Suppressor macrophage treated with lipopolysaccharide for 4 hours (primary cell): ENCODE measurements at places on chromosomes 11 and 22.

DNA sequence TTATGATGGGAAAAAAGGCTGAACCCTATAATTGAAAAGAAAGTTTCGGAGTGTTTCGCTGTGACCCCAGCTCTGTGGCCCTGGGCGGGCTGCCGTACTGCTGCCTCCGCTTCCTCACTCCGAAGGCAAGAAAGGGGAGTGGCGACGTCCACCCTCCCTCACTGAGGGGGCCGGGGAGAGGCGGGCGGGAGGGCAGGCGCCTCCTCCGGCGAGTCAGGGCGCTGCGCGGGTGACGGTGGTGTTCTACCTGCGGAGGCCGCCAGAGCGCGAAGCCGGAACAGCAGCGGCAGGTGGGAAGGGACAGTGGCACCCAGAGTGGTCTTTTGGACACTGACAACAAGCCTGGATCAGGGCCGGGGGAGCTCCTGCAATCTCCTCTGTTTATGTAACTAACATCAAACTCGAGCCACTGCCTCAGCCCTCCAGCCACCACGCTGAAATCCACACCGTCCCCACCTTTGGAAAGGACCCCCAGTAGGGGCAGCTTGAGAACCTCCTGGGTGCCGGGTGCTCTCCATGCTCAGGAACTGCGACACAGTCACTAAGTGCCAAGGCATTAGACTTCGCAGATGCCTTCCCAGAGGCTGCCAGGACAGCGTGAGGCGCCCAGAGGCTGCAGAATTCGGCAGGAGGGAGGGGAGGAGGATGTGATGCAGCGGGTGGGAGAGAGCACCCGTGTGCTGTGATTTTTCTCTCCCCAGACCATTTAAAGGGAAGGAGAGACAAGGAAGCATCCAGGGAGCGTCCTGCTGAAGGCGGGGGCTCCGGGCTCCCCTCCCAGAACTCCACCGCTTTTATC, 25.5 kb downstream of the BID start:
- DNase-seq: no peak

- no peak for DNase-seq
Measured at GRCh38 chr11:116232364-116232828, 540.4 kb downstream of the BUD13 start.

- no peak for DNase-seq
Measured at GRCh38 chr11:118281284-118281683, 17.2 kb upstream of the MPZL2 start.

DNA sequence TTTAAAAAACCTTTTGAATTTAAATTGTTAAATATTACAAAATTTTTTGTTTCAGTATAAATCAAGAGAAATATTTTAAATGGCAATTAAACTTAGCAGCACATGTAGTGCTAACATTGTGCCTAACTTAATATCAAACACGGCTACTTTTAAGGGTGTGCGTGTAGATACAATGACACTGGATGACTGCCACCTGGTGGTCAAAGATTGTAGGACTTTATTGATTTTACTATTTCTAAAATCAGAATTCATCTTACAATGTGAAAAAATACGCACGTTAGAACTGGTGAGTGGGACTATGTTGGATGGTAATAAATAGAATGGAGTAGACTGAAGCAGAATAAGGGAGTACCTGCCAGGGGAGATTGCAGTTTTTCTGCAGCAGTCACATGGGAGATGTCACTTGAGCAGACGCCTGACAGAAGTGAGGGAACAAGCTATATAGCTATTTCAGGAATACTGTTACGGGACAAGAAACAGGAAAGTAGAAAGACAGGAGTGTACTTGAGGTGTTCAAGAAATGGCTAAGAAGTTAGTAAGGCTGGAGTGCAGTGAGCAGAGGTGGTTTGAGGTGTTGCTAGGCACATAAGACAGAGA, 52.9 kb downstream of the UVRAG start:
- peak; percentile 80 for DNase-seq

DNA sequence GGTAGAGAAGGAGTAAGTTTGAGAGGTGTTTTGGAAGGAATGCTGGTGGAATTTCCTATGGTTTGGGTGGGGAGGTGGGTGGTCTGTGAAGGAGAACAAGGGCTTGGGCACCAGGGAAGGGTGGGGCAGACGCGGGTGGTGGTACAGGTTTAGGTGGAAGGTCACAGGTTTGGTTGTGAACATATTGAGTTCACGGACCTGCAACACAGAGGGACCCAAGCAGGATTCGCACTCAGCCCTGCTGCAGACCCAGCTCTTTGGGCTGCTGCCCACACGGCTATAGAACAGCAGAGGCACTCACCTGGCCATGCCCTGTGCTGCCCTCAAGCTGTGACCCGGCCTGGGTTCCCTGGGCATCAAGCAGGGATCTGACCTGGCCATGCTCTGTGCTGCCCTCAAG, 33.5 kb upstream of the EMID1 start:
- DNase-seq: no peak

- DNase-seq: no peak
Measured at GRCh38 chr22:31776231-31776630, 22.4 kb downstream of the DEPDC5 start.

GRCh38 chr22:45127866-45128265, 35.9 kb upstream of the NUP50 start:
- no peak for DNase-seq

DNA sequence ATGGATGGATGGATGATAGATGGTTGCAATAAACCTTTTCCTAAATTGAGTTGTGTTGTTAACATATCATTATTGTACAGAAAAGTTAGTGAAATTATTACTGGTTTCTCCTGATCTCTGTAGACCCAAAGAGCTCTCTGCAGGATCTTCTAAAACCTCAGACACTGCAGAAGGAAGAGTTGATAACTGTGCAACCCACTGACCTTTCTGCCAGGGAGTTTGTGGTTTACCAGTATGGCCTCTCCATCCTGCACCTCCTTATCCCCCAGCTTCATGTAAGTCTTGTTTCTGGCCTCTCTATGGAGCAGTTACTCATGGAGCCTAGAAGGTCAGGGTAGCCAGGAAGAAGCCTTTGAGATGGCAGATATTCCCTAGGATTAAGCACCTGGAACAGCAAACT, 45.6 kb downstream of the BTG4 start:
- no peak for DNase-seq

DNA sequence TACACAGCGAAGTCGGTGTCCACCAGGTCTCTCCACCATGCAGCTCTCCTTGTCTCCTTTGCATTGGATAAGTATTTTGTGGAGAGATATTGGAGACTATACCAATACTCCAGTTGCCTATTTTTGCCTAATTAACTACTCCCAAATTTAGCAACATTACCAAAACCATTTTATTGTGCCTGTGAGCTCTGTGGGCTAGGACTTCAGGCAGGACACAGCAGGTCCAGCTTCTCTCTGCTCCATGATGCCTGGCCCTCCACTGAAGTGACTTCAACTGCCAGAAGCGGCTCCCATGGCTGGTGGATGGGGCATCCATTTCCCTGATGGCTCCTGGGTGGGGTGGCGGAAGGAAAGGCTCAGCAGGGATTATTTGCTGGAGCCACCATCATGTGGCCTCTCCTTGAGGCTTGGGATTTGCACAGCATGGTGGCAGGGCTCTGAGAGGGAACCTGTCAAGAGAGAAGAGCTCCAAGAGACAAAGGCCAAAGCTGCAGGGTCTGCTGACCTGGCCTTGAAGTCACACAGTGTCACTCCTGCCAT, 36.9 kb upstream of the MAPK1 start:
- no peak for DNase-seq

- DNase-seq: no peak
Measured at GRCh38 chr22:19358703-19359553, 67.4 kb upstream of the CLTCL1 start.

DNA sequence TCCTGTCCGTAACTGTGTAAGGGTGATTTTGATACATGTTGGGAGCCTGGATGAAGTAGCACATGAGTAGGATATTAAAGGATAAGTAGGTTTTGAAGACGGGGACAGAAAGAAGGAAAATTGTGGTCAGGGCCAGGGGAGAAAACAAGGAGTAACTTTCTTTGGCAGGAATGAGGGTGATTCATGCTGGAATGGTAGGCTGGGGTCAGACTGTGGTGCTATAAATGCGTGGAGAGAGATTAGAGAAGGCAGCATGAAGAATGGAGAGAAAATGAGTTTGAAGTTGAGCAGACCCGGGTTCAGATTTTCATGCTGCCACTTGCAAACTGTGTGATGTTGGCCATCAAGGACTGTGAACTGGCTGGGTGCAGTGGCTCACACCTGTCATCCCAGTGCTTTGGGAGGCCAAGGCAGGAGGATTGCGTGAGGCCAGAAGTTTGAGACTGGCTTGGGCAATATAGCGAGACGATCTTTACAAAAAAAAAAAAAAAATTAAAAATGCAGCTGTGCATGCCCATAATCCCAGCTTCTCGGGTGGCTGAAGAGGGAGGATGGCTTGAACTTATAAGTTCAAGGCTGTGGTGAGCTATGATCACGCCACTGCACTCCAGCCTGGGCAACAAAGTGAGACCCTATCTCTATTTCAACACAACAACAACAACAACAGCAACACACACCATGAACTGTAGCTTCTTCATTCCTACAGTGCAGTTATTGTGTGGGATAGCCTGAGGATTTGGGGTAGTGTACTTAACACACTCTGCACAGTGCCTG, 22.3 kb downstream of the ZBTB16 start:
- no peak for DNase-seq

GRCh38 chr11:102293873-102294601, 23.2 kb upstream of the BIRC3 start:
- peak; percentile 83 for DNase-seq

GRCh38 chr11:92240916-92241315, 16.3 kb downstream of the FAT3 start:
- no peak for DNase-seq

- DNase-seq: no peak
Measured at GRCh38 chr11:113272927-113273615, 41.3 kb upstream of the TTC12 start.

DNA sequence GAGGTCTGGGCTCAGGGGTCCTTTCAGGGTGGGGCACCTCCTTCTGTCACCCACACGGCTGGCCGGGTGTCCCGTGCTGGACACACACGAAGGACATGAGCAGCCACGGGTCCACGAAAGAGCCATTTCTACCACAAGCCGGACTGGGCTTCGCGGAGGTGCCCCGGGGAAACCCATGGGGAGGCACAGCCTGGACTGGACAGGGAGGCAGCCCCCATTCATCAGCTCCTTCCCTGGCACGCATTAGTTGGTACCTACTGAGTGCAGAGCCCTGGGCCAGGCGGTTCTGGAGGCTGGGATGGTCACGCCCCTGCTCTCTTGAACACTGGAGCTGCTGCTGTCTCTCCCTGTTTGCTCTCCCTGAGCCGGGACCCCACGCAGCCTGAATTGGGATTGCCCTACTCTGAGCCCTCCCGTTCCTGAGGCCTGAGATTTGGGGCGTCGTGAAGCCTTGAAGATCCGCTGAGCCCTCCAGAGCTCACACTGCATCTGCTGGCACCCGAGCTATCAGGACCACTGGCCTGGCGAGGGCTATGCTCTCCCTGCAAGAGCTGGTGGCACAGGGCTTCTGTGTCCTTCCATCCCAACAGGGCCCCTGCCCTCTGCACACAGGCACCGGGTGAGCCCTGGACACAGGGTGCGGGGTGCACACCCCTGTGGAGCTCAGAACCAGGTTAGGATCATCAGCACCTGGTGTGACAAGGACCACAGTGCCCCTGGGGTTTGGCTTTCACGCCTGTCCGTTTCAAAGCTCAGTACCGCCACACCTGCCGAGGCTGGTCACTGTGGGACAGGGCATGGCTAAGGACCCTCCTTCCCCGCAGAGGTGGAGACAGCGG, 84.6 kb downstream of the MYEOV start:
- no peak for DNase-seq
